ENCODE measurements at places on chromosomes 5 and 9.

DNA sequence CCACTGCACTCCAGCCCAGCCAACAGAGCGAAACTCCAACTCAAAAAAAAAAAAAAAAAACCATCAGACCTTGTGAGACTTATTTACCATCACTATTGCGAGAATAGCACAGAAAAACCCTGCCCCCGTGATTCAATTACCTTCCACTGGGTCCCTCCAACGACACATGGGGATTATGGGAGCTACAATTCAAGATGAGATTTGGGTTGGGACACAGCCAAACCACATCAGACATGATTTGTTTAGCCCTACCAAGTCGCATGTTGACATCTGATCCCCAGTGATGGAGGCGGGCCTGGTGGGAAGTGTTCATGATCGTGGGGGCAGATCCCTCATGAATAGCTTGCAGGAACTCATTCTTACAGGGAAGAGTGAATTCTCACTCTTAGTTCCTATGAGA is 26.6 kb downstream of the MYO10 start:
- DNase-seq, result no peak

DNA sequence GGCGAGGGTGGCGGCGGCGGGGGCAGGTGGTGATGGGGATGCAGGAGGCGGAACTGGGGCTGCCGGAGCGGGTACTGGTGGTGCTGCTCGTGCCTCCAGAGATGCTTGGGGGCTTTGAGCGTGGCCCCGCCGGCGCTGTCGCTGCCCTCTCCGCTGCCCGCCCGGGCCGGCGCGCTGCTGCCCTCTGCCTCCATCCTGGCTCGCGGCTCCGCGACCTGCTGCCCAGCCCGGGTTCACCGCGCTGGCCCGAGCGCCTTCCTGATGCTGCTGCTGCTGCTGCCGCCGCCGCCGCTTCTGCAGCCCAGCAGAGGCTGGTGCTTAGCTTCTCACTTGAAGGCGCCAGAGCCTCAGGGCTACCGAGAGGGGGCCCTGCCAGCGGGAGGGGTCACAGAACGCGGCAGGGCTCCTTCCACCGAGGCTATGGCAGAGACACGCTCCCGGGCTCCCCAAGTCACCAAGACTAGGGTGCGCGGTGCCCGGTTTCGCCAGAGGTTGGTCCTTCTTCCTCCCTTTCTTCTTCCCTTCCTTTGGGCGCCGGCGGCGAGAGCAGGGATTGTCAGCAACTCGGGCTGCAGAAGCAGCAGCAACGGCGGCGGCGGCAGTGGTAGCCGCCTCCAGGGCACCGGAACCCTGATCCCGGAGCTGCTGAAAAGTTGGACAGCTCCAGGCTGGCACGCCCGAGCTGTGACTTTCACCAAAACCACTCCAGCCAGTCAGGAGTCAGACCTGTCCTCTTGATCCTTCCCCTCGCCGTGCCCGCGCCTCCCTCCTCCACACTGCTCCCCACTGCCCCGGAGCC is at the start of gene PDE4D:
TSS of gene PDE4D (minus strand) at position 298 of the 799 bp plus-strand sequence.
- peak; percentile 69 for DNase-seq

GRCh38 chr5:28810751-28811136 is 1772.4 kb upstream of the CDH9 start:
- peak; percentile 11 for DNase-seq

DNA sequence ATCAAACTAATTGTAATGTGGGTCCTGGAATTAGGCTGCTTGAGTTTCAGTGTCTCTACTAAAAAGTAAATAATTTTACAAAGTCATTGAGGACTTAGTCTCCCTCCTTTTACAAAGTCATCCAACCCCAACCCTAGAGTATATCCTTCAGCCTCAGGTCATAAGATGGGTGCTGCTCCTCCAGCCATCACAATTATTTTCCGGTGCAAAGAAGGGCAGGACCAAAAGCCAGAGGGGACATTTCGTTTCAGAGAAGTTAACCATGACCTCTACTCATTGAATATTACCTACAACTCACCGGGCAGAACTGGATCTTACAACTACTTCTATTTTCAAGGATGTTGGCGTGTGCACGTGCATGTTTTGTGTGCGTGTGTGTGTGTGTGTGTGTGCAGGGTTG is 60.5 kb upstream of the TNFSF8 start:
- DNase-seq, result no peak

GRCh38 chr9:78365748-78366697 is 69.1 kb downstream of the PSAT1 start:
- DNase-seq, result peak; percentile 37

DNA sequence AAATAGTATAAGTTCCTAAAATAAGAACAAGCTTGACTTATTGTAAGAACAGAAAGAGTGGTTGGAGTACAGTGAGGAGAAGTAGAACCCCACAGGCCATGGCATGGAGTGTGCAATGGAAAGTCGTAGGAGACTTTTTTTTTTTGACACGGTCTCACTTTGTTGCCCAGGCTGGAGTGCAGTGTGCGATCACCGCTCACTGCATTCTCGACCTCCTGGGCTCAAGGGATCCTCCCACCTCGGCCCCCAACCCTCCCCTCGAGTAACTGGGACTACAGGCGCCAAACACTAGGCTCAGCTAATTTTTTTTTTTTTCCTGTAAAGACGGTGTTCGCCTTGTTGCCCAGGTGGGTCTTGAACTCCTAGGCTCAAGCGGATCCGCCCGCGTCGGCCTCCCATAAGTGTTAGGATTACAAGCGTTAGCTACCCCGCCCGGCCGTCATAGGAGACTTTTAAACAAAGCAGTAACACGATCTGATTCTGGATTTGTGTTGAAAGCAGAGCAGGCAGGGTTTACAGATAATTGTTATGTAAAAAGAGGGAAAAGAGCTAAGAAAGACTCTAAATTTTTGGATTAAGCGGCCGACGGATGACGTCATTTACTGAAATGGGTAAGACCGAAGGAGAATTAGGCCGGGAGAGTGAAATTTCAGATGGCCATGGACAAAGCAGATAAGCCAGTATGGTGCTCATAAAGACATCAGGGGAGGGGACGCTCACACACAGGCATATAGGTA is 752 bp downstream of the TSTD2 start:
- DNase-seq, result peak; percentile 63

- DNase-seq, result no peak
Observed at GRCh38 chr5:62606878-62607277, 28.3 kb downstream of the LRRC70 start.

- no peak for DNase-seq
Observed at GRCh38 chr5:10030219-10030831, 219.4 kb downstream of the ATPSCKMT start.

GRCh38 chr5:85663708-85664031 is 954.1 kb upstream of the COX7C start:
- no peak for DNase-seq

- DNase-seq, result peak; percentile 21
Observed at GRCh38 chr9:137028263-137029057, 423 bp upstream of the ABCA2 start.

GRCh38 chr9:92525306-92525705 is 10.5 kb downstream of the ECM2 start:
- peak; percentile 79 for DNase-seq

DNA sequence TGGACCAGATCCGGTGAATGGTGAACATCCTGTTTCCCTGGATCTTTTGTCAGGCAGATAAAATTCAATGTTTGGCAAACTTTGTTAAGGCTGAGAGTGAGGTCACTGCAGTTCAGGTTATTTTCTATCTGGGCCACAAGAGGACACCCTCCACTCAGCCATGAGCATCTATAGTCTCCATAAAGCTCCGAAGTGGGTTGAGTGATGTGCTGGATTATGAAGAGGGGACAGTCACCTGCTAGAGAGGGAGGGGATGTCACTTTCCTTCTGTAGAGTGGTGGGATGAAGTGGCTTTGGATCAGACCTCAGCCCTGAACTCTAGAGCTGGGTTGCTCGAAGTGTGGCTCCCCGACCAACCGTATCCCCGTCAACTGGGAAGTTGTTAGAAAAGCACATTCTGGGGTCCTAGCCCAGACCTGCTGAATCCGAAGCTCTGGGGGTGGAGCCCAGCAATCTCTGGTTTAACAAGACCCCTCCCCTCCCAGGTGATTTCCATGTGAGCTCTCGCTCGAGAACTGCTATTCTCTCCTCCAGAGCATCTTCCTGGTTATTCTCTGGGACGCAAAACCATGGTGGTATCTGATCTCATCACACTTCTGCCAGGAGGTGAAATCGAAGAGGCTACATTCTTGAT is 31.8 kb upstream of the FGF1 start:
- peak; percentile 75 for DNase-seq
